A549 treated with DMSO at 1 μM for 4 hours (cell line): ENCODE measurements at places on chromosomes 11 and 22. TPM values are rescaled to one million over a fixed set of nuclear protein-coding genes. Genes with fewer than 3 reads are reported as not detected.

FAR1 gene
- total RNA-seq = 47.5 to 69.8 TPM (median 64.6 TPM) in 5 replicates

NXPE1 gene
- total RNA-seq = not detected in 5 replicates

HTR3B gene
- not detected in 5 replicates for total RNA-seq

ARHGEF12 gene
- total RNA-seq = 14.1 to 20.6 TPM (median 19.3 TPM) in 5 replicates

ARHGAP8 gene
- 1.4 to 2.6 TPM (median 2.1 TPM) in 5 replicates for total RNA-seq

ZNF280A gene
- total RNA-seq = 2.8 to 3.3 TPM (median 3.0 TPM) in 5 replicates

GRM5 gene
- total RNA-seq = not detected in 5 replicates

C1QTNF5 gene
- not detected in 5 replicates for total RNA-seq

MS4A7 gene
- total RNA-seq = not detected in 5 replicates

AGBL2 gene
- 1.1 to 1.7 TPM (median 1.3 TPM) in 5 replicates for total RNA-seq

TRPM5 gene
- not detected in 5 replicates for total RNA-seq

ZNF215 gene
- 1.0 to 1.5 TPM (median 1.3 TPM) in 5 replicates for total RNA-seq

TCN2 gene
- 4.0 to 5.2 TPM (median 4.9 TPM) in 5 replicates for total RNA-seq

ENTHD1 gene
- total RNA-seq = not detected in 5 replicates

MMP8 gene
- total RNA-seq = not detected in 5 replicates

MFNG gene
- total RNA-seq = 1.9 to 3.2 TPM (median 2.6 TPM) in 5 replicates

IFT27 gene
- total RNA-seq = 18.8 to 26.5 TPM (median 21.9 TPM) in 5 replicates

C1QTNF4 gene
- total RNA-seq = 0.09 to 0.14 TPM in 2 of 5 replicates, not detected in the others

TPBGL gene
- total RNA-seq = 0.21 to 0.35 TPM (median 0.24 TPM) in 5 replicates

OR2AG1 gene
- total RNA-seq = not detected in 5 replicates

SEC14L6 gene
- total RNA-seq = not detected in 5 replicates
